Vagina (tissue), 2 donors: ENCODE measurements at places on chromosomes 16 and 17.

GRCh38 chr16:12850186-12850585 lies 46.5 kb upstream of the CPPED1 start:
- DNase-seq, result no peak

DNA sequence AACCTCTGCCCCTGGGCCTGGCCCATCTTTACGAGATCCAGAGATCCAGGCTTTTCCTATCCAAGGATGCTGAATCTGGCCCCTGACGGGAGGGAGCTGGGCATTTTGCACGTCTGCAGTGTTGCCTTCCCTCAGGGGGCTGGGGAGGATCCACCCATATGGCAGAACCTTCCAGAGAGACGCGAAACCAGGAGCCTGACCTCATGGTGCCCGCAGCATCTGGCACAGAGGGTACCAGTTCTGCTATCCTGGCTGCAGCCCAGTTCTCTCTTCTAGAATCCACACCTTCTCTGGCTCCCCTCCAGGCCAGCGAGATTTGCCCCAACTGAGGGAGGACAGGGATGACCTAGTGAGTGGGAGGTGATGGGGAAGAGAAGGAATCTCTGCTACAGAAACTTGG lies 20.5 kb upstream of the ZNF652 start:
- DNase-seq, result no peak

DNA sequence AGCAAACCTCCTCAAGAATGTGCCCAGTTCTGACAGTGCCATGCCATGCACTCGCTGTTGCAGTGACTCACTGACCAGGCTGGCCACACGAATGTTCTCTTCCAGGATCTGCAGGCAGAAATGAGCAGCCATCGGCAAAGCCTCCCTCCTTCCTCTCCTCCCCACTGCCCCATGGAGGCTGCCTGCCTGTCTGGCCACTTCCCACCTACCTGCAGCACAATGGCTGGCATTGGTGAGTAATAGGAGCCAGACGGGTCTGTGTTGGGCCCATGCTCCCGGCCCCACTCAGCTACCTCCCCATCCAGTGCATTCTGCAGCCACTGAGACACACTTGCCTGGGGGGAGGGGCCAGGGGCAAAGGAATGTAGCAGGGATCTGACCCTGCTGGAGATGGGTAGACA lies 2.8 kb upstream of the MATCAP1 start:
- no peak for DNase-seq

DNA sequence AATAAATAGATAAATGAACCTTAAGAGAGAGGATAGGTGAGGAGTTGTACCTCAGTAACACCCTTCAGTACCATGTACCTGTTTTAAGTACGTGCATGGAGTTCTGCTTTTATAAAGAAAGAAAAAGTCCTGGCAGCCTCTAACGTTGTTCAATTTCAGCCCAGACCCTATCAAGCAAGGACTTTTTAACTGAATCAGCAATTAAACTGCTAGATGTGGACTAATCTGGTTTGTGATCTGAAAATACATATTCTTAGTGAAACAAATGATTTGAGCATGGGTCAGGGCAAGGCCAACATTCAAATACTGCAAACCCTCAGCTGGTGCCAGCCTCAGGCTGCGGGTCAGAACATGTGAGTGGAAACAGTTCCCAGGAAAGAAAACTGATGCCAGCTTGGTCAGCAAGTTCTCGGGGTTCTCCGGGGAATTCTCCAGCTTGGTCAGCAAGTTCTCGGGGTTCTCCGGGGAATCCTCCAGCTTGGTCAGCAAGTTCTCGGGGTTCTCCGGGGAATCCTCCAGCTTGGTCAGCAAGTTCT lies 84.5 kb downstream of the MRM3 start:
- no peak for DNase-seq

GRCh38 chr17:79743614-79744013 lies 12.9 kb downstream of the ENPP7 start:
- DNase-seq, result no peak

GRCh38 chr17:75011401-75012095 lies 922 bp upstream of the MRPL58 start:
- DNase-seq, result no peak

DNA sequence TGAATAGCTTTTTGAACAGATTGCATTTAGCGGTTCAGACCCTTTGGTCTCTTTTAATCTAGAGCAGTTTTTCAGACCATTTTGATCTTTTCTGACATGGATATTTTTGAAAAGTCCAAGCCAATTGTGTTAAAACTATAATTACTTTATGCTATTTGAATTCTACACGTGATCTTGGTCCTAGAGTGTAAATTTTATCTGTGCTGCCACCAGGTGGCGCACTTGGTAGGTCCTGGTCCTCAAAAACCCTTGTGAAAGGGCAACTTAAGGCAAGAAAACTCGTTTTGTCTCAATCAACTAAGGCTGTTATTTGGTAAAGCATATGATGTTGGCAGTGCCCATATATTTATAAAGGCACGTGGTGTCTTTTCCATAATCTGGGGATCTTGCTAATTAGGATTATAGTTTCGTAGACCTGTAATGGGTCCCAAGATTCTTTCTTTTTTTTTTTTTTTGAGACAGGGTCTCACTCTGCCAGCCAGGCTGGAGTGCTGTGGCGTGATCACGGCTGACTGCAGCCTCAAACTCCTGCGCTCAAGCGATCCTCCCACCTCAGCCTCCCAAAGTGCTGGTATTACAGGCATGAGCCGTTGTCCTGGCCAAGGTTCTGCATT lies 43.9 kb upstream of the TEX2 start:
- DNase-seq, result no peak

DNA sequence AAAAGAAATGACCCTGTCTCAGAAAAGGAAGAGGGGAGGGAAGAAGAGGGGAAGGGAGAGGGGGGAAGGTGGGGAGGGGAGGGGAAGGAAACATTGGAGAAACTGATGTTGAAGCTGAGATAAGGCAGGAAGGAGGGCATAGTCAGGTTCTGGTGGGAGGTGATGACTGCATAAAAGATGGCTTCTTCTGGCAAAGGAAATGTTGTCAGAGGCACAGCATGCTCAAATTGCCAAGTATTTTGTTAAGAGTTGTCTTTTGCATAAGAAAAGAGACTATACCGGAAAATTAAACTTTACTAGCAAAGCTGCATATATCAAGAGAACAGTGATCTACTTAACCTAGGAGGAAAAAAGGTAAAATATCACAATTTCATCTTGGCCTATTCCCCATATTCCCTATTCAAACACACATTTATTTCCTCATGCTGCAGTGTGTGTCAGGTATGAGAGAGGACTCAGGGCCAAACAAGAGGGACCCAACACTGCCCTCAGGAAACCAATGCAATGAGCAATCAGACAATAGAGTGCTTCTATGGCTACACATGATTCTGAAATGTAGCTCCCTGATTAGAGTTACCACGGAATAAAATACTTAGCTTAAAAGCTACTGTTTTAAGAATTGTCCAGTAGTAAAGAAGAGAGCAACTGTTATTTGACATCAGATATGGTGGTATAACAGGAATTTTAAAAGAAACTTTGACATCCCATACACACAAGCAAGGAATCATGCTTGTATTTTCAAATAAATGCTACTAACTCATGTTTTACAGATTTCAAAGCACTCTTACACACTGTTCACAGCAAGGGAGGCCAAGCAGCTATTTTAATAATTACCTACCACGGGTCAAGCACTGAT lies 80.9 kb downstream of the PARN start:
- no peak for DNase-seq

DNA sequence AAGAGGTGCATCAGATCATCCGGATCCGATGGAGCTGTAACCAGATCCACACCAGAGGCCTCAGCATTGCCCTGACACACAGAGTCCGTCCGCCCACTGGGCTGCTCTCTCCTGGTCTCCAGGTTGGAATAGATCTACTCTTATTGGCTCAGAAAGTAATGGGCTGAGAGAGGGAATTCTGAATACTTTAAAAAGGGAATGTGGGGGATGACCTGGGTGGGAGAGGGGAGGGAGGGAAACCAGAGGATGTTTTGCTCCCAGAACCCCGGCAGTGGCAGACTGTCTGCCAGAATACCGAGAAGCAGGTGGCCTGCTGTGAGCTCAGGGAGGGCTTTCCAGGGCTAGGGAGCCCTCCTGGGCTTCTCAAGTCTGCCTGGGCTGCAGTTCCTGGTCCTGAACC lies 126.5 kb downstream of the ENGASE start:
- DNase-seq, result no peak

DNA sequence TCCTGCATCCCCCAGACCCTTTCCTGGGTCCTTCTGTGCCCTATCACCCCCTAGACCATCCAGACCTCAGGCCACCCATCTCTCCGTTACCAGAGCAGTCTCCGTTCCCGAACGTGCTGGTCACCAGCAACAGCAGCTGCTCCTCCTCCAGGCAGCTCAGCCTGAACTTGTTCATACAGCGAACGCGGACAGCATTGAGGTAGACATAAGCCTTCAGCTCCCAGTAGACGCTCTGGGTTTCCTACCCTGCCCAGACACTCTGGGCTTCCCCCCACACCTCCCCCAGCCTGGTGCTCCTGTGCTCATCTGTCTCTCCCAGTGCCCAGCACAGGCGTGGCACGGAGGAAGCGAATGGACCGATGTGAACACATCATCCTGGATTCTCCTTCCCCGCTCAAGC lies 41.6 kb upstream of the RNFT1 start:
- DNase-seq, result no peak

DNA sequence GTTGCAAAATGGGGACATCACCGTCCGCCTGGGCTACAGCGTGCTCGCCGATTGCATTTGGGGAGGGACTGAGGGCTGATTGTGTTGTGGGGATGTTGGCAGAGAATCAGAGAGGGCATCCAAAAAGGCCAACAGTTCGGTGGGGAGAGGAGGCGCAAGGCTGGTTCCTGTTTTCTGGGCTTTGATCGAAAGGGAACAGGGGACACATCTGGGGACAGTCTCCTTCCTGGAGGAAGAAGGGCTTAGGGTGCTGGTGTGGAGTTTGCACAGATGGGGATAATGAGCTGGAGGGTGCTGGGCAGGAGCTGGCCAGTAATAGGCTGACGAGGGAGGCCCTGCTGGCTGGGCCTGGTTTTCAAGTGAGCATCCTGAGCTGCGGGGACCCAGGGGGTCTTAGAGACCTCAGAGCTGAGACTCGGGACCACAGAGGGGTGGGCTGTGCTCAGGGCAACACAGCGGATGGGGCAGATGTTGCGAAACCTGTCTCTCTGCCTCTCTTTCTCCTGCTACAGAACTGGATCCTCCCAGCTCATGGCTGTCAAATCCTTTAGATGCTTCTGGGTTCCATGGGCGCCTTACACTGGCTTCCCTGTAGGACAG lies 288.7 kb downstream of the SEC14L1 start:
- DNase-seq, result no peak

GRCh38 chr17:83024218-83024971 lies 55.0 kb upstream of the METRNL start:
- DNase-seq, result no peak

- DNase-seq, result no peak
Observed at GRCh38 chr16:67115639-67116038, 5.9 kb downstream of the PHAF1 start.

- DNase-seq, result no peak
Observed at GRCh38 chr17:68351395-68351794, 60.1 kb downstream of the ARSG start.

GRCh38 chr17:49316889-49317675 lies 45.0 kb downstream of the ZNF652 start:
- no peak for DNase-seq

GRCh38 chr17:15398291-15398690 lies 56.9 kb upstream of the TEKT3 start:
- peak; percentile 77 for DNase-seq

DNA sequence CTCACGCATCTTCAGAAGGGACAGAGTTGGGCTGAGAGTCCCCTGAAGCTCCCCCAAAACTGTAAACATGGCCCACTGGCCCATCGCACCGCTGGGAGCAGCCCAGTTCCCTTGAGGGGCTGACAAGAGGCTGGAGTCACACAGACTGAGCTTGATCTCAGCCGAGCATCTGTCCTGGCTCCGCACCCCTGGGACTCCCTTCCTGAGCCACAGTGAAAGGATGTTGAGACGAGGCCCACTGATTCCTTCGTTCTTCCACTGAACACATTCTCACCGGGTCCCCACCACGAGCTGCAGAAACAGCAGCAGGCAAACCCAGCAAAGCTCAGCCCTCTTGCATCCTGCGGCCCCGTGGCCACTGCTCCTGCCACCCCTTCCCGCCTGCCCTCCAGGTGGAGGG lies 145.9 kb upstream of the CIBAR2 start:
- DNase-seq, result no peak

DNA sequence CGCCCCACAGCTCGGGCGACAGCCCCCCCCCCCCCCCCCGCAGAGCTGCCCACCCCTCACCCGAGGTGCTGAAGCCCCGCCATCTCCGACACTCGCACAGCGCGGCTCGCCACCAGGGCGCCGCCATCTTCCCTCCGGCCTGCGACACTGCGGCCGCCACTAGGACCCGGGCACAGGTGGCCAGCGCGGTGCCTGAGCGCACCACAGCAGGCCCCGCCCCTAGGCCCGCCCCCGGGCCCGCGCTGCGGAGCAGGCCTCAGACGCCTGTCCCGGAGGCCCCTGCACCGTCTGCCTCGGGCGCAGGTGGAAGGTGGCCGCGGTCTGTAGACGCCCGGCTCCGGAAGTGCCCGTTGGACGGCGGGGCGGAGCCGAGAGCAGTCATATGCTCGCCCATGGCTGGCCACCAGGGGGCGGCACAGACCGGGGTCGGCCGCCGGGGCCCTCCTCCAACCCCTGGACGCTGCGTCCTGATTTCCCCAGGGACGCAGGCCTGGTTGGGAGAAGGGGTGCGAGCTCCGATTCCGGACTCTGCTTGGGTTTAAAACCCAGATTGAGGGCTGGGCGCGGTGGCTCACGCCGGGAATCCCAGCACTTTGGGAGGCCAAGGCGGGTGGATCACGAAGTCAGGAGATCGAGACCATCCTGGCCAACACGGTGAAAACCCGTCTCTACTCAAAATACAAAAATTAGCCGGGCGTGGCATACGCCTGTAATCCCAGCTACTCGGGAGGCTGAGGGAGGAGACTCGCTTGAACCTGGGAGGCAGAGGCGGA lies at the start of gene MRPL38:
TSS of gene MRPL38 (minus strand) at position 136 of the 773 bp plus-strand sequence. CDS start at position 127, 9 bp downstream.
- DNase-seq, result no peak

GRCh38 chr16:48317614-48318315 lies 67.4 kb downstream of the SIAH1 start:
- no peak for DNase-seq

GRCh38 chr16:52964290-52964689 lies 88.4 kb downstream of the CHD9NB start:
- no peak for DNase-seq

DNA sequence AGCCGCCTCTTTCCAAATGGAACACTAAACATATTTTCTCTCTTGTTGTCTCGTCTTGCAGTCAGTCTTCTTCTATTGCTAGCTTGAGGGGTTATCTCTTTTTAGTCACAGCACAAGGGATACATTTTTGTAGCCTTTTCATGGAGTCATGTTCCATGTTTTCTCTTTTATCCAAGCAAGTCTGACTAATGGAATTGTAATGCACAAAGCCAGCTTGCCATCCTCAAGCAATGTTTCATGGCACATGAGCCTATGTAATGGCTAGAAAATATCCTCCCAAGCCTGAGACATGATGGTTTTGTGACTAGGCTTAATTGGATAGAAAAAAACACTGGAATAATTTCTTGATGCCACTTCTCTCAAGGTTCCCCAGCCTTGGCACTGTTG lies 414.6 kb upstream of the GOT2 start:
- DNase-seq, result no peak
